ENCODE measurements at places on chromosomes 16 and 17.
A peak's percentile ranks its signal among the peaks of the same experiment; 100 is the strongest.

GRCh38 chr16:30070490-30070889 is 4.9 kb downstream of the ALDOA start:
- DNase-seq: no peak

GRCh38 chr16:57721356-57722209 is 14.0 kb upstream of the KATNB1 start:
- no peak for DNase-seq

GRCh38 chr17:8927395-8927794 is 38.1 kb downstream of the PIK3R5 start:
- no peak for DNase-seq

- DNase-seq: peak; percentile 66
Measured at GRCh38 chr17:39231591-39232551, 6.1 kb upstream of the STAC2 start.

- DNase-seq: no peak
Measured at GRCh38 chr16:2226245-2226793, 2.9 kb downstream of the E4F1 start.
